ENCODE measurements at places on chromosomes 11 and 22. TPM values are rescaled to one million over a fixed set of nuclear protein-coding genes. Genes with fewer than 3 reads are reported as not detected.

The APLNR gene
- 1.3 TPM for polyA plus RNA-seq

DNA sequence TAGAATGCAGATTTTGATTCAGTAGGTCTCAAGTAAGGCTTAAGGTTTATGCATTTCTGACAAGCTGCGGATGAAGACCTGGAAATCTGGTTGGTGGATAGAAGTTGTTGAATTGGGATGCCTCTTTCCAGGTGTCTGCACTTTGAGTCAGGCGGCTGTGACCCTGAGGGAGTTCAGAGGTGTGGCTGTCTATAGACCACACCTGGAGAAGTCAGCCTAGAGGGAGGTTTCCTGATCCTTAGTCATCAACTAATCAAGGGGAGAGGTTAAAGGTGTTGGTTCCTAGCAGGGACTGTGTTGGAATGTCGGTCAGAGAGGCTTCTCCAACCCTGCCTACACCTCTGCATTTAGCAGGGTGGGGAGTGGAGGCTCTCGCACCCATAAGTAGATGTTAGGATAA lies 8.0 kb downstream of the GLB1L2 start:
- no peak for DNase-seq
- H3K4me1 ChIP-seq: no peaks in the 10 kb centered on the region
- H3K36me3 ChIP-seq: no peaks in the 10 kb centered on the region

DNA sequence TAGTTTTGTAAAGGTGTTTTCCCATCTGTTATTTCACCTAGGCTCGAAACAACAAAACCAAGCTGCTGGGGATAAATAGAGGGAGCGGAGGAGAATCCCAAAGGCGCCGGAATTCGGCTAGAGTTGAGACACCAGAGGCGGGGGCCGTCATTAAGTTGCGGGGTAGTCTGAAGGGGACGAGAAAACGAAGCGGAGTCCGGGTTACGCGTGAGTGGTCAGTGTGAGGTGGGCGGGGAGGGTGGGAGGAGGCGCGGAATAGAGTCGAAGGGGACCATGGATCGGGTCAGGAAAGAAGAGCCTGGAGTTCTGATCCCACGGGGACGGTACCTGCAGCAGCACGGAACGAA lies 361 bp downstream of the SRPRA start:
- peaks cover 40% of the 10 kb centered on the region for H3K36me3 ChIP-seq
- H3K27ac ChIP-seq: peak overlapping the region; percentile 91
- H3K27me3 ChIP-seq: no peaks in the 10 kb centered on the region
- H3K4me3 ChIP-seq: peak overlapping the region; percentile 66
- no peak for DNase-seq

- H3K27me3 ChIP-seq: no peaks in the 10 kb centered on the region
- H3K4me3 ChIP-seq: no peak overlapping the region
- DNase-seq: no peak
- H3K27ac ChIP-seq: no peak overlapping the region
- H3K4me1 ChIP-seq: no peaks in the 10 kb centered on the region
These were observed 76.6 kb downstream of the ABTB2 start for GRCh38 chr11:34280945-34281872.

- H3K4me3 ChIP-seq: no peak overlapping the region
- no peaks in the 10 kb centered on the region for H3K27me3 ChIP-seq
- DNase-seq: no peak
- no peaks in the 10 kb centered on the region for H3K4me1 ChIP-seq
These were observed 28.3 kb downstream of the MOV10L1 start for GRCh38 chr22:50118129-50118528.

DNA sequence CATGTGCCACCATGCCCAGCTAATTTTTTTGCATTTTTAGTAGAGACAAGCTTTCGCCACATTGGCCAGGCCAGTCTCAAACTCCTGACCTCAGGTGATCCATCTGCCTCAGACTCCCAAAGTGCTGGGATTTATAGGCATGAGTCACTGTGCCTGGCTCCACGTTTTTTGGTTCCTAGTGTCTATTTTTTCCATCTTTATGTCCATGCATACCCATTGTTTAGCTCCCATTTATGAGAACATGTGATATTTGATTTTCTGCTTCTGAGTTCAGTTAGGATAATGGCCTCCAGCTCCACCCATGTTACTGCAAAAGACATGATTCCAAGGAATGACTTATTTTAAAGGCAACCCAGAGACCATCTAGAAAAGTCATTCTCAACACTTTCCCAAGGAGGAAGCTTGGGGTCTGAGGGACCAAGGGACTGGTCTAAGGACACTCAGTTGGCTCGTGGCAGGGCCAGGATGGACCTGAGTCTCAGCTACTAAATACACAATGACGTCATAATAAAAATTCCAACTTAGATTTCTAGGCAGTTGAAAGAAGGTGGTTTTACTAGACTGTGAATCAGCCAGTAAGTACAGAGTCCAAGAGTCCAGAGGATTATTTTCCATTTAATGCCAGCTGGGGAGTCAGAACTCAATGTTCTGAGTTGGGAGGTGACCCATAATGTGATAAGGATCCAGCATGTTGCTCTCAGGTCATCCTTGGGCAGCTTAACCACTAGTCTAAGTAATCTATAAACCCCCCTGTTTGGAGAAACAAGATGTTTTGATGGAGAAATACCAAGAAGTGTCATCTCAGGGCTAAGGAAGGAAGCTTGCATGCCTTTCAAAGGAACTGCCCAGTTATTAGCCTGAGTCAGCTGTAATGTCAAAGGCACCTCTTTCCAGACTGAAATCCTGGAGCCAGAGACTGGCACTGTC lies 39.4 kb downstream of the ABTB2 start:
- no peak for DNase-seq
- H3K4me1 ChIP-seq: peaks cover 2% of the 10 kb centered on the region

All from lung (tissue), 17 donors.